ENCODE measurements at places on chromosomes 7 and 10.
A peak's percentile ranks its signal among the peaks of the same experiment; 100 is the strongest.

DNA sequence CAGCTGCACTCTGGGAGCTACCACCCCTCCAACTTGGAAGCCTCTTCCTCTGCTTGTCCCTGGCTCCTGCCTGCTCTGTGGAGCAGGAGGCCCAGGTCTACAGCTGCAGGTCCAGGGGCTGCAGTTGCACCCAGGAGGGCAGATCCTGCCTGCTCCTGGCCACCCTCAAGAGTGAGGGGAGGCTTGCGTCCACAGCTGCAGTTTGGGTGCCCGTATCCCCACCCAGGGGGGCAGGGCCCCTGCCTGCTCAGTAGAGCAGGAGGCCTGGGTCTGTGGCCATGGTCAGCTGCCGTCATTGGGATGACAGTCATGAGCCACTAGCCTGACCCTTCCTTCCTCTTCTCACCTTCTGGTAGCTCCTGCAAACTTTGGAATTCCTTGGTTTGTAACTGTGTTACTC lies 25.1 kb downstream of the HHEX start:
- H3K27ac ChIP-seq: no peak overlapping the region
- H3K36me3 ChIP-seq: no peaks in the 10 kb centered on the region
- no peak overlapping the region for H3K4me3 ChIP-seq
- peaks cover 40% of the 10 kb centered on the region for H3K27me3 ChIP-seq
- no peak for DNase-seq
- peaks cover 7% of the 10 kb centered on the region for H3K4me1 ChIP-seq

DNA sequence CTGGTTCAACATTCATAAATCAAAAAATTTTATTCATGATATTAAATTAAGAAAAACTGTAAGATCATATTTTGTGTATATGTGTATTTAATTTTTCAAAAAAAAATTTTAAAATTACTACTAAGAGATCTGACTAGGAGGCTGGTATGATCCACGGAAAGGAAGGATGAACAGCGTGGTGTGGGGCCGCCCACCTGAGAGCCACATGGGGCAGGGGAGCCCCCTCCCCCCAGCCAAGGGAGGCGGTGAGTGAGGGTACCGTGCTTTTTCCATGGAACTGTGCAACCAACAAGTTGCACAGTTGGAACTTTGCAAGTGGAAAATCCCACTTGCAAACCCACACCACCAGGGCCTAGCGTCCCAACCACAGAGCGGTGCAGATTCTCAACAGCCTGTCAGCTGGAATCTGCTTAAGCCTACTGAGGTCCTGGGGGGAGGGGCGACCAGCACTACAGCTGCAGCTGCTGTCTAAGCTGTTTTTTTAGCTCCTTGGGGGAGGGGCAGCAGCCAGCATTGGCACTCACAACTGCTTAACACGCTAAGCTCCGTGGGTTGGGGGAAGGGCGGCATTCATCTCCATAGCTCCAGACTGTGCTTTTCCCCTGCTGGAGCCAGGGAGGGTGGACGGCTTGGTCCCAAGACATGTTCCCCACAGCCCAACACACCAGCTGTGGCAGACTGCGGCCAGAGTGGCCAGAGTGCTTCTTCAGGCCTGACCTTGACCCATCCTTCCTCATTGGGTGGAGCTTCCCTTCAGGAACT lies 94.2 kb upstream of the IGFBP3 start:
- no peaks in the 10 kb centered on the region for H3K4me1 ChIP-seq
- no peak overlapping the region for H3K27ac ChIP-seq
- no peaks in the 10 kb centered on the region for H3K36me3 ChIP-seq
- DNase-seq: no peak
- no peak overlapping the region for H3K4me3 ChIP-seq

GRCh38 chr7:151379534-151380198 lies 30.2 kb downstream of the WDR86 start:
- peaks cover 8% of the 10 kb centered on the region for H3K4me1 ChIP-seq
- H3K36me3 ChIP-seq: peaks cover 35% of the 10 kb centered on the region
- no peak overlapping the region for H3K27ac ChIP-seq

- no peaks in the 10 kb centered on the region for H3K4me1 ChIP-seq
- H3K27ac ChIP-seq: no peak overlapping the region
- no peak for DNase-seq
- no peaks in the 10 kb centered on the region for H3K36me3 ChIP-seq
- H3K4me3 ChIP-seq: no peak overlapping the region
- H3K27me3 ChIP-seq: peaks cover 20% of the 10 kb centered on the region
Measured at GRCh38 chr7:107981466-107981865, 21.5 kb downstream of the LAMB1 start.

- no peaks in the 10 kb centered on the region for H3K4me1 ChIP-seq
- no peak for DNase-seq
- H3K27me3 ChIP-seq: no peaks in the 10 kb centered on the region
- H3K27ac ChIP-seq: no peak overlapping the region
- no peak overlapping the region for H3K4me3 ChIP-seq
Measured at GRCh38 chr7:147276783-147277370, 1160.3 kb downstream of the CNTNAP2 start.

DNA sequence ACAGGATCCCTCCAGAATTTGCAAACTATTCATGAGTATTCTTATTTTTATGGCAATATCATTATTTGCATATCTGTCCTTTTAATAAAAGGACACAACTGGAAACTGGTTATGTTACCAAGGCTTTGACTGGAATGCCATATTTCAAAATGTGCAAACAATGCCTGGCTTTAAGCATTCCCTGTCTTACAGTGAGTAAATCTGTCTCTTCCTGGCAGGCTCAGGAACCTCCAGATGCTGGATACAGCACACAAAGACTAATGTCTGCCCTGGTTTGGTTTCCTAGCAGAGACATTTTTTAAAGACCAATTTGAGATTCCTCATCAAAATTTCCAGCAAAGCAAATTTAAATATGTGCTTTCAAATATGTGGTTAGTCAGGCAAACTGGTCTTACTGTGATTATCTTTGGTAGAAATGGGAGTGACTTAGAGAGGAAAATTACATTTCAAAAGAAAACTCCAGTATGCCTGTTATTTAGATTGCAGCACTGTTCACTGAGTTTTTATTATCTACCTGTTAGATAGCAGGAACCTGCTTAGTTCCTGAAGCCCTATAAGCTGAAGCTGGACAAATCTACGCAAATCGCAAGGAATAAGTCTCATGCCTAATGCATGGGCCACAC lies 31.3 kb downstream of the RNF216 start:
- no peak overlapping the region for H3K4me3 ChIP-seq
- H3K27me3 ChIP-seq: no peaks in the 10 kb centered on the region
- H3K27ac ChIP-seq: no peak overlapping the region
- peaks cover 26% of the 10 kb centered on the region for H3K36me3 ChIP-seq
- peaks cover 6% of the 10 kb centered on the region for H3K4me1 ChIP-seq
- no peak for DNase-seq

- H3K4me3 ChIP-seq: no peak overlapping the region
- no peak for DNase-seq
- H3K4me1 ChIP-seq: no peaks in the 10 kb centered on the region
- H3K27ac ChIP-seq: no peak overlapping the region
Measured at GRCh38 chr7:71145906-71146901, 14.3 kb downstream of the GALNT17 start.

GRCh38 chr7:139124084-139124914 lies 14.8 kb upstream of the ZC3HAV1 start:
- no peak for DNase-seq
- peaks cover 1% of the 10 kb centered on the region for H3K36me3 ChIP-seq
- H3K4me3 ChIP-seq: no peak overlapping the region
- H3K27ac ChIP-seq: no peak overlapping the region

DNA sequence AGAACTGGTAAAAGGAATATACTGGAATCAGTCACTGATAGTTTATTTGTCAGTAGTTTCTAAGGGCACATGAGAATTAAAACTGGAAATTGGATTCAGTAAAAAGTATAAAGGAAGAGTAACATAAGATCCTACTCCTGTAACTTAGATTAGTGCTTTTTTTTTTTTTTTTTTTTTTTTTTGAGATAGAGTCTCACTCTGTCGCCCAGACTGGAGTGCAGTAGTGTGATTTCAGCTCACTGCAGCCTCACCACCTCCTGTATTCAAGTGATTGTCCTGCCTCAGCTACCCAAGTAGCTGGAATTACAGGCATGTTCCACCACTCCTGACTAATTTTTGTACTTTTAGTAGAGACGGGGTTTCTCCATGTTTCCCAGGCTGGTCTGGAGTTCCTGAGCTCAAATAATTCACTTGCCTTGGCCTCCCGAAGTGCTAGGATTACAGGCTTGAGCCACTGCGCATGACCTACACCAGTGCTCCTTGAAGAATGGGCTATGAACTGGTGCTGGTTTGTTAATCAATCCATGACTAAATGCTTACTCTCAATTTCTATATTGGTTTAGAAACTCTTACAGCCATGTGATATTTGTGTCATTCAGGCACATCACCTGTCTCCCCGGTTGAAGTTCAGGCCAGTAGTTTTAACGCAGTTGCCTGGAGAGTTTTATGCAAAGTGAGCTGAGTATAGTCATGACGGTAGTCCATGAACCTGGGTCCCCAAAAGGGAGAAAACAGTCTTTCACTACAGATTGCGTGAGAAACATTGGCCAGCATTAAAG lies 65.0 kb downstream of the ZEB1 start:
- DNase-seq: no peak
- no peaks in the 10 kb centered on the region for H3K27me3 ChIP-seq
- peaks cover 4% of the 10 kb centered on the region for H3K36me3 ChIP-seq
- no peak overlapping the region for H3K27ac ChIP-seq

DNA sequence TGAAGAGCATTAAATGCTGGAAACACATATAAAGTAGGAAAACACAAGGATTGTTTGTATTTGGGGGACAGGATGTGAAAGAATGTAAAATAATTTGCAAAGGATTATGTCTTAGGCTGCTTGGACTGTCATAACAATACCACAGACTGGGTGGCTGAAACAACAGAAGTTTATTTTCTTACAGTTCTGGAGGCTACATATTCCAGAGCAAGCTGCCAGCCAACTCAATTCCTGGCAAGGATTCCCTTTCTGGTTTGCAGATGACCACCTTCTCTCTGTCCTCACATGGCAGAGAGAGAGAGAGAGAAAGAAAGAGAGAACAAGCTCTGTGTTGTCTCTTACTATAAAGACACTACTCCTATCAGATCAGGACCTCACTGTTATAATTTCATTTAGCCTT lies 8.8 kb upstream of the LAMB4 start:
- no peak for DNase-seq
- peaks cover 18% of the 10 kb centered on the region for H3K4me1 ChIP-seq
- no peak overlapping the region for H3K27ac ChIP-seq
- H3K4me3 ChIP-seq: no peak overlapping the region

GRCh38 chr7:121385056-121385799 lies 10.9 kb downstream of the FAM3C start:
- H3K4me3 ChIP-seq: no peak overlapping the region
- H3K27ac ChIP-seq: peak overlapping the region; percentile 73
- peaks cover 3% of the 10 kb centered on the region for H3K36me3 ChIP-seq
- peaks cover 47% of the 10 kb centered on the region for H3K4me1 ChIP-seq

GRCh38 chr10:88849234-88849633 lies 2.4 kb downstream of the ANKRD22 start:
- no peak for DNase-seq
- peaks cover 7% of the 10 kb centered on the region for H3K27me3 ChIP-seq
- H3K4me1 ChIP-seq: no peaks in the 10 kb centered on the region
- H3K36me3 ChIP-seq: no peaks in the 10 kb centered on the region

Measured in central memory CD8-positive, alpha-beta T cell (primary cell).